Activated CD4-positive, alpha-beta T cell treated with anti-CD3 and anti-CD28 coated beads, Interleukin-2, amount 10 ng/mL, durations not matched to agents 7 days and 5 days (primary cell): ENCODE measurements at places on chromosomes 16 and 17.

- no peak overlapping the region for H3K4me3 ChIP-seq
- DNase-seq: no peak
- no peak overlapping the region for H3K27ac ChIP-seq
- H3K4me1 ChIP-seq: peaks cover under 1% of the 10 kb centered on the region
Observed at GRCh38 chr17:50608700-50609379, 25.8 kb upstream of the ABCC3 start.

- H3K4me3 ChIP-seq: no peak overlapping the region
- no peaks in the 10 kb centered on the region for H3K4me1 ChIP-seq
- no peak for DNase-seq
- no peak overlapping the region for H3K27ac ChIP-seq
- H3K27me3 ChIP-seq: no peaks in the 10 kb centered on the region
Observed at GRCh38 chr16:12208341-12209035, 232.0 kb downstream of the SNX29 start.

DNA sequence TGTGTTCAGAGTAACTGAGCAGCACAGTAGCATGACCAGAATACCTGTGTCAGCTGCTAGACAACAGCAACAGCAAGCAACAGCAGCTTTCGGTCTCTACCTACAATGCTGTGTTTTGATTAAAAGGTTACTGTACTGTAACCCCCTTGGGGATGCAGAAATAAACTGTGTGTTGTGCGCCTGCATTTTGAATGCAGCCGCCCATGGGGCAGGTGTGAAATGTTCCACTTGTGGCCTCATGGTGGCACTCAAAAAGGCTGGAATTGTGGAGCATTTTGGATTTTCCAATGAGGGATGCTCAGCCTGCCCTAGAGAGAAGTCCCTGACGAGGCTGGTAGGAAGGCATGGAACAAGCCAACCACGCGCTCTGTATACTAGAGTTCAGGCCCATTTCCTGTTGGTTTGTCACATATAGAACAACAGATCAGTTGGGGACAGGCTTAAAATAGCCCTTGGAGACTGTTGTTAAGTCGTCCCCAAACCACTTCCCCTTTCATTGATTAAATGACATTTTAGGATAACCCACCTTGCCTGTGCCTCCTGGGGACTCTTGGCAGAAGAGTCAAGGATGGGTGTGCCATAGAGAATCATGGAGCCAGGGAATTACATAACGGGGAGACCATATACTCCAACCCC lies 27.1 kb downstream of the SCPEP1 start:
- H3K4me3 ChIP-seq: no peak overlapping the region
- H3K36me3 ChIP-seq: no peaks in the 10 kb centered on the region
- H3K27ac ChIP-seq: no peak overlapping the region

- peaks cover 95% of the 10 kb centered on the region for H3K4me1 ChIP-seq
- DNase-seq: peak; percentile 92
- H3K27ac ChIP-seq: peak overlapping the region; percentile 98
Observed at GRCh38 chr17:40480501-40481003, 20.9 kb downstream of the TNS4 start.

DNA sequence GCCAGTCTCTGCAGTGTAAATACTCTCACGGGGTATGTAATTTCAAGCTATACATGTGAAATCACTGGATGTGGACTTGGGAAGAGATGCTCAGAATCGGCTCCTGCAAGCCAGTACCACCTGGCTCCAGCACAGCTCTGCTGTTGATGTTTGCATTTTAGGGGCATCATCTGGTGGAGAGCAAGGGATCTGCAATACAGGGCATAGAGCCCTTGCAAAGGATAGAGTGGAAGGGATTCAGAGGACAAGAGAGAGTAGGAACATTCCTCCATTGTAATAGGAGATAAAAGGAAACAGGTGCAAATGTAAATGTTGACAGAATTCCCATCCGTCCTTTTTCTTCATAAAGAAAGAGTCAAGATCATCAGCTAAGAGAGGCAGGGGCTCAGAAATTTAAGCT lies 184.1 kb downstream of the PMP22 start:
- H3K4me1 ChIP-seq: no peaks in the 10 kb centered on the region
- H3K27ac ChIP-seq: no peak overlapping the region
- H3K27me3 ChIP-seq: peaks cover 2% of the 10 kb centered on the region
- H3K36me3 ChIP-seq: no peaks in the 10 kb centered on the region

DNA sequence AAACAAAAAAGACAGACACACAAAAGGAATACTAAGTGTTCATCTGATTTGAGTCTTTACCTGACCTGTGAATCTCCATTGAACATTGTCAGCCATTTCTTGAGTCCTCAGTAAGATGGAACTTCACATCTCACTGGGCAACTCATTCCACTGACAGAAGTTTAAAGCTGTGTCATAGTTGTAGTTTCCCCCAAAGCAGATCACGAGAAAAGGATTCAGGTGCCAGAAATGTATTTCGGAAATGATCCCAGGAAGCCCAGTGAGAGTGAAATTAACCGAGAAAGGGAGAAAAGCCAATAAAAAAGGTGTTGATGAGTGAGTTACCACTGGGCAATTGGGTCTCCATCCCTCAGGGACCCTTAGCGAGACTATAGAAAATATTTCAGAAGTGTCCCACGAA lies 6.5 kb downstream of the CHD9 start:
- H3K4me3 ChIP-seq: no peak overlapping the region
- no peak for DNase-seq
- peak overlapping the region; percentile 61 for H3K27ac ChIP-seq

DNA sequence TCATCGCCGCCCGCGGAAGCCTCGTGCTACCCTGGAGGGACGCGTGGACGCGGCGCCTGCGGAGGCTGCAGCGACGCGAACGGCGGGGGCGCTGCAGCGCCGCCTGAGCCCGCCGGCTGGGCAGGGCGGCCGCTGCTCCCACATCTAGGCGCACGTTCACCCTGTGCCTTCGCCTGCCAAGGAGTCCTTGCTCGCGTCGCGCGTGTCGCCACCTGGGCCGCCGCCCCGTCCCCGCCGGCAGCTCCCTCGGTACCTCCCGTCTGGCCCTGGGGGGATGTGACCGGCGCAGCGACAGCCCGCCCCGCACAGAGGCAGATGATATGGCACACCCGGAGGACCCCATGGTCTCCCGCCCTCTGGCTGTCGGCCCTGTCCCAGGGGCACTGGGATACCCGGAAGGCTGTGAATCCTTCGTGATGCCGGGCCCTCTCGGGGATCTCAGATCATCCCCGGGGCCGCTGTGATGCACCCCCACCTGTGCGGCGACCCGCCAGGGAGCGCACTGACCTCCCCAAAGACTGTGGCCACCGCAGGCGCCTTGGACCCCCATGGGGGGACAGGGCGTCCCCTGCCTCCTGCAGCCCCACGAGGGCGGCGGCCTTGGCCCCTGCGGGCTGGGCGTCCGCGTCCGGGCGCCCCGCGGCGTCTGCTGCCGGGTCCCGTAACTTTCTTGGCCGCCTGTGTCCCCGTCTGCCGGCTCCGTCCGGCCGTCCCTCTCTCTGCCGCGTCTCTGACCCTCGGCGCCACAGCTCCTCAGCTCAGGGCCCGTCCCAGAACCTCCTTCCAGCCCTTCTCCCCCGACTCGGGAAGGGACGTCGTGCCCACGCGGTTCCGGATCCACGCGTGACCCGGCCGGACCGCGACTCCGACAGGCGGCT lies 689 bp upstream of the TBC1D24 start:
- H3K36me3 ChIP-seq: no peaks in the 10 kb centered on the region
- H3K4me3 ChIP-seq: peak overlapping the region; percentile 69
- DNase-seq: peak; percentile 59
- peaks cover 28% of the 10 kb centered on the region for H3K27me3 ChIP-seq
- H3K4me1 ChIP-seq: peaks cover 13% of the 10 kb centered on the region

DNA sequence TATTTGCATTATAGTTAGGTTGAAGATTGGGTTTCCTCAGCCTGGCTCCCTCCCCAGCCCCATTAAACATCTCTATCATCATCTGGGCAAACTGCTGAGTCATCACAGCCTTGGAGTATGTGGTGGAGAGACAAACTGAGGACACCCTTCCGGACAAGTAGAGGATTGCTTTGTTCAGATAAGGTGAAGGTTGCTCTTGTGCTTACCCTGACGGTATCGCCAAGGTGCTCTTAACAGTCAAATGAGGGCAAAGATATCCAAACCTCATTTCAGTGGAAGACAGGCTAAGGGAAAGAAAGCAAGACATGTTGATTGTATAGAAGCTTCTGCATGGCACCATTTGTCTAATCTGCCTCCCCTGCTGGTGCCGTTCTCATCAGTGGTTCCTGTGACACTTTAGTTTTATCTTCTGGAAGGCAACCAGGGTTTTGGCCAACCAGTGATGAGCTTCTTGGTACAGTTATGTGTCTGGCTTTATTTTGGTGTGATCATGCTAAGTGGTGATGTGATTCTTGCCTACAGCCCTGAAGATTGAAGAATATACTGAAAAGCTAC lies 56.9 kb upstream of the LGALS9 start:
- peaks cover 14% of the 10 kb centered on the region for H3K36me3 ChIP-seq
- H3K4me1 ChIP-seq: peaks cover 77% of the 10 kb centered on the region
- no peaks in the 10 kb centered on the region for H3K27me3 ChIP-seq

DNA sequence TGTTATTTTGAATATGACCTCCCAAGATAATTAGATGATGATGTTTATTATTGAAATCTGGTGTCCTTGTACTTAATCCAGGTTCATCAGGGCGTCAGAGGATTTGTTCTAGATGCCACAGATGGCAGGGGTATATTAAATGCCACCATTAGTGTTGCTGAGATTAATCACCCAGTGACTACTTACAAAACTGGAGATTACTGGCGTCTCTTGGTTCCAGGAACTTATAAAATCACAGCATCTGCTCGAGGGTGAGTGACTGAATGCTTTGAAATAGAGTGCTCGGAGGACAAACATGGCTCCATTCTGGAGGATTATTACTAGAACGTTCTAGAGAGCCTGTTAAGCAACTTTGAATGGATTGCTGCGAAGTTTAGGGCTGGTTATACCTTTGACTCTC lies 33.5 kb upstream of the GOSR1 start:
- H3K27me3 ChIP-seq: no peaks in the 10 kb centered on the region
- H3K36me3 ChIP-seq: peaks cover 20% of the 10 kb centered on the region
- H3K4me1 ChIP-seq: no peaks in the 10 kb centered on the region
- no peak overlapping the region for H3K4me3 ChIP-seq
- H3K27ac ChIP-seq: no peak overlapping the region

DNA sequence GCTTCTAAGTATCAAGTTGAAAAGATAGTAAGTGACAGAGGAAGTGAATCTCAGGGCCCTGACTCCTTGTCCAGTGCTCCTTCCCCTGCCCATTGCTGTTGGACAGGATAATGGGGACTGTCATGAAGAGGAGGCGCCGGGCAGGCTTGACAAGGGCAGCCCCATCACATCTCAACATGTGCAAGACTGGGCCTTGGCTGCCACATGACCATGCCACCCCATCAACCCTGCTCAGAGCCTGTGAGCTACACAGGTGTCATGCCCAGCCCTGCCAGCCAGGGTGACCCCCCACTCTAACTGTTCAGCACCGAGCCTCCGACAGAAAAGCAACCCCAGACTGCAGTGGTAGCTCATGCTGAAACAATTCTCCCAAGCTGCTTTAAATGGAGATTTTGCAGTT lies 171.6 kb downstream of the C16orf78 start:
- no peaks in the 10 kb centered on the region for H3K27me3 ChIP-seq
- no peak for DNase-seq
- no peak overlapping the region for H3K4me3 ChIP-seq
- H3K36me3 ChIP-seq: no peaks in the 10 kb centered on the region
- no peaks in the 10 kb centered on the region for H3K4me1 ChIP-seq

GRCh38 chr16:49050607-49051006 lies 231.0 kb downstream of the CBLN1 start:
- DNase-seq: no peak
- H3K36me3 ChIP-seq: no peaks in the 10 kb centered on the region
- no peaks in the 10 kb centered on the region for H3K27me3 ChIP-seq
- H3K4me3 ChIP-seq: no peak overlapping the region
- H3K4me1 ChIP-seq: no peaks in the 10 kb centered on the region

DNA sequence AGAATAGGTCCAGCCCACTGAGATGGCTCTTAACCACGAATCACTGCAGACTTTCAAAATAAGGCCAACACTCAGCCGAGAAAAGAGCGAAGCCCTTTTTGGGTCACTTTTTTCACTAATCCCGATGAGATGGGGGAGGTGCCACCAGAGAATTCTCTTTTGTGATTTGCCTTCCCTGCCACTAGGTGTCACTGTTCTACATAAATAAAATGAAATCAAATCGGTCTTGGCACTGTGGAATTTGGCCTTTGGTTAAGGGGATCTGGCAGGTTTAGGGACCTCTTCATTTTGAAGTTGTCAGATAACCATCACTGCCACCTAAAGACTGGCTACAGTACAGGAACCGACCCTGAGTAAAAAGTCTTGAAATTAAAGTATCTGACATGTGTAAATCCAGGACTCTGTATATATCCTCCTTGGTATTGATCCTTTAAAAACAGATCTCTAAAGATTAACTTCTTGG lies 147.0 kb downstream of the HS3ST4 start:
- H3K4me1 ChIP-seq: peaks cover 4% of the 10 kb centered on the region
- no peaks in the 10 kb centered on the region for H3K36me3 ChIP-seq
- peaks cover 8% of the 10 kb centered on the region for H3K27me3 ChIP-seq

GRCh38 chr17:77558846-77559626 lies 399.5 kb upstream of the TNRC6C start:
- H3K27ac ChIP-seq: no peak overlapping the region
- no peak for DNase-seq
- no peaks in the 10 kb centered on the region for H3K4me1 ChIP-seq
- peaks cover 4% of the 10 kb centered on the region for H3K27me3 ChIP-seq

- peaks cover 34% of the 10 kb centered on the region for H3K36me3 ChIP-seq
- no peaks in the 10 kb centered on the region for H3K27me3 ChIP-seq
- no peak overlapping the region for H3K27ac ChIP-seq
- H3K4me3 ChIP-seq: no peak overlapping the region
- DNase-seq: no peak
Observed at GRCh38 chr16:14476183-14476582, 153.9 kb downstream of the PARN start.

- H3K27me3 ChIP-seq: no peaks in the 10 kb centered on the region
- H3K27ac ChIP-seq: no peak overlapping the region
- no peaks in the 10 kb centered on the region for H3K36me3 ChIP-seq
- no peak overlapping the region for H3K4me3 ChIP-seq
- DNase-seq: no peak
Observed at GRCh38 chr16:51382940-51383339, 231.9 kb upstream of the SALL1 start.

- no peaks in the 10 kb centered on the region for H3K4me1 ChIP-seq
- no peak for DNase-seq
- no peak overlapping the region for H3K4me3 ChIP-seq
- no peak overlapping the region for H3K27ac ChIP-seq
- no peaks in the 10 kb centered on the region for H3K36me3 ChIP-seq
Observed at GRCh38 chr17:8792646-8793045, 6.5 kb downstream of the MFSD6L start.
